ENCODE measurements at places on chromosomes 1 and 21. TPM values are rescaled to one million over a fixed set of nuclear protein-coding genes. Genes with fewer than 3 reads are reported as not detected.

- no peaks in the 10 kb centered on the region for H3K36me3 ChIP-seq
- peaks cover 14% of the 10 kb centered on the region for H3K27me3 ChIP-seq
- DNase-seq: no peak
- H3K4me1 ChIP-seq: no peaks in the 10 kb centered on the region
- no peak overlapping the region for H3K4me3 ChIP-seq
- no peak overlapping the region for H3K27ac ChIP-seq
These were observed 18.3 kb downstream of the KAZN start for GRCh38 chr1:14616632-14617396.

AJAP1 gene
- not detected for total RNA-seq

DNA sequence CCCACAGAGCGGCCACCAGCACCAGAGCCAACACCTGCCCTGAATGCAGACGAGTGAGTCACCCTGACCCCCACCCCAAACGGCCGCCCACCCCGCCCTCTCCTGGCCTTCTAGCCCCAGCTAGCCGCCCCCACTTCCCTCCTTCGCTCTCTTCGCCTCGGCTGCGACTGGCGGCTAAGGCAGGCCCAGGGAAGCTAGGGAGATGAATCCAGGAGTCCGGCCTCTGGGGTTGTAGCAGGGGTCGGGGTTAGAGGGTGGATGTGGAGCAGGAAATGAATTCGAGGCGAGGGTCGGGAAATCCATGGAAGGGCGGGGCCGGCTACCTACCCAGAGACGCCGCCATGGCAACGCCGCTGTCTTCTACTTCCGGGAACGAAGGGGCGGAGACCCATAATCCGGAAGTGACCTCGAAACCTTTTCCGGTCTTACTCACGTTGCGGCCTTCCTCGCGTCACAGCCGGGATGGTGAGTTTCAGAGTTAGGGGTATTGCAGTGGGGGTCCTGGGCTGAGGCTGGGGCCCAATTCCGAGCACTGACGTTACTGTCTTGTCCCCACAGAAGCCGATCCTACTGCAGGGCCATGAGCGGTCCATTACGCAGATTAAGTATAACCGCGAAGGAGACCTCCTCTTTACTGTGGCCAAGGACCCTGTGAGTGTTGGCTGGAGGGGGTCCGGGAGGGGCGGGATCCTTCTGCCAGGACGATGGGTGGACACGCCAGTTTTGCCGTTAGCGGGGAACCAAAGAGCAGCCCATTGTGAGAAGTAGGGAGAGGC lies at the start of the genes EIF3I and TMEM234:
Gene EIF3I, plus strand, starts transcription at position 428 of the 776 bp plus-strand sequence. Its CDS starts 35 bp downstream, at position 463.
Gene TMEM234, minus strand, starts transcription at position 374 of the 776 bp plus-strand sequence. Its CDS starts 31 bp downstream, at position 343.
- peak; percentile 90 for DNase-seq
- H3K27ac ChIP-seq: peak within 1 kb of the TSS; percentile 77
- no peaks in the 10 kb centered on the region for H3K27me3 ChIP-seq
- peaks cover 70% of the 10 kb centered on the region for H3K36me3 ChIP-seq
- peaks cover 24% of the 10 kb centered on the region for H3K4me1 ChIP-seq

RPE65 gene
- total RNA-seq: not detected

KDM5B gene
- 86.7 TPM for total RNA-seq

DNA sequence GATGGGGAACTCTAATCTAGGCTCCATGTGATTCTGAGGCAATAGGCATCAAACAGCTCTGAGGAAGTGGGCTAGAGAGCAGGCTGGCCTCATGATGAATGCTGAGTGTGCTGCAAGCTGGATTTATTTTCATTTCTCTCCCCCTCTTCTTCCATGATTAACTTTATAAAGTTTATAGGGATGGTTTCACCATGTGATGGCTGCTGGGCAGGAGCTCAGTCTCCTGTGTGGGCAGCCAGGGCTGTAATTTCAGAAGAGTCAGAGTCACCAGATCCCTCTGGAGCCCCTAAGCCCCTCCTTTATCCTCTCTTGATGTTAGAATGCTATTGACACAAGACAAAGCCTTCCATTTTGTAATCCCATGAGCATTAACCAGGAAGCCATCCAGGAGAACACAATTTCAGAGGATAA lies 143.6 kb downstream of the CNIH3 start:
- H3K4me3 ChIP-seq: no peak overlapping the region
- H3K36me3 ChIP-seq: no peaks in the 10 kb centered on the region
- DNase-seq: no peak
- H3K27me3 ChIP-seq: peaks cover 60% of the 10 kb centered on the region
- H3K4me1 ChIP-seq: no peaks in the 10 kb centered on the region
- H3K27ac ChIP-seq: no peak overlapping the region

NECTIN4 gene
- 42.4 TPM for total RNA-seq

- H3K27me3 ChIP-seq: no peaks in the 10 kb centered on the region
- no peaks in the 10 kb centered on the region for H3K36me3 ChIP-seq
- DNase-seq: no peak
- no peak overlapping the region for H3K4me3 ChIP-seq
- H3K4me1 ChIP-seq: peaks cover 77% of the 10 kb centered on the region
These were observed 1.6 kb downstream of the FCRL2 start for GRCh38 chr1:157775101-157775870.
